ENCODE measurements at places on chromosomes 1 and 21. TPM values are rescaled to one million over a fixed set of nuclear protein-coding genes. Genes with fewer than 3 reads are reported as not detected.

The MTHFR gene
- total RNA-seq: 23.8 TPM

The STYXL2 gene
- total RNA-seq: not detected

DNA sequence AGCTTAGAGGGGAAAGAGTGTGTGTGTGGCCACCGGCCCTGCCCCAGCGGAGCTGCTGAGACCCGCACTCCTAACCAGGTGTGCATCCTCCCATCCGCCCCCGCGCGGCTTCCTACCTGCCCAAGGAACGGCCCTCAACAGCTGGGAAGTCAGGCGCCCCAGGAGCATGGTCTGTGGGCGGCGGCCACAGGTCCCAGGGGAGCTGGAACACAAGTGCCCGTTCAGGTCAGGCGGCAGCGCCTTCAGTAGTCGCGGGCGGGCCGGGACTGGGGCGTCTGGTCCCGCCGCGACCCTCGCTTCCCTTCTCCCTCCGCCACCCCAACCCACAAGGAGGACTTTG, 448 bp downstream of the AURKAIP1 start:
- DNase-seq: no peak

DNA sequence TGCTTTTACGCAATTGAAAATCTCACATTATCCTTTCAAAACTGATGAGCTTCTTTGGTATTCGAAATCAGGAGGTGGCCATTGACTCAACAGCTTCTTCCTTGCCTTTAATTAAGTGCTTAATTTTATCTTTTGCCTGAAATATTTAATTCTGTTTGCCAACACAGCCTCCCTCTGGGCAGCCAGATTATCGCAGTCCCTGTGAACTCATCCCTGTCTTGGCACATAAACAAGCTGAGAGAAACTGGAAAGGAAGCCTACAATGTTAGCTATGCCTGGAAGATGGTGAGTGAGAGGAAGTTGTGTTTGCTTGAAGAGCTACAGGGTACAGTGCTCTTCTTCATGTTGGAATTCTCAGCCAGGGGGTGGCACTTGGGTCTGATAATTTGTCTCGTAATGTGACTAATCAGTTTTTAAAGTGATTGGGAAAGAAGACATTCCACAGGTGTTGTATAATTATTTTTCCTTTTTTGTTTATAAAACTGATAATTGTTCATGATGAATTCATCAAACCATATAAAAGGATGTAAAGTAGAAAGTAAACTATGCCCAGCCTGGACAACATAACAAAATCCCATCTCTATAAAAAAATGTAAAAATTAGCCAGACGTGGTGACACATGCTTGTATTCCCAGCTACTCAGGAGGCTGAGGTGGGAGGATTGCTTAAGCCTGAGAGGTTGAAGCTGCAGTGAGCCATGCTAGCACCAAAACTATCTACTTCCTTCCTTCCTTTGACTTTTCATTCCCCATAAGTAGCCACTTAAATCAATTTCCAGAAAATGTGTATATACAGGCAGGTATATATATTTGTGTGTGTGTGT, 90.1 kb upstream of the RAVER2 start:
- no peak for DNase-seq

DNA sequence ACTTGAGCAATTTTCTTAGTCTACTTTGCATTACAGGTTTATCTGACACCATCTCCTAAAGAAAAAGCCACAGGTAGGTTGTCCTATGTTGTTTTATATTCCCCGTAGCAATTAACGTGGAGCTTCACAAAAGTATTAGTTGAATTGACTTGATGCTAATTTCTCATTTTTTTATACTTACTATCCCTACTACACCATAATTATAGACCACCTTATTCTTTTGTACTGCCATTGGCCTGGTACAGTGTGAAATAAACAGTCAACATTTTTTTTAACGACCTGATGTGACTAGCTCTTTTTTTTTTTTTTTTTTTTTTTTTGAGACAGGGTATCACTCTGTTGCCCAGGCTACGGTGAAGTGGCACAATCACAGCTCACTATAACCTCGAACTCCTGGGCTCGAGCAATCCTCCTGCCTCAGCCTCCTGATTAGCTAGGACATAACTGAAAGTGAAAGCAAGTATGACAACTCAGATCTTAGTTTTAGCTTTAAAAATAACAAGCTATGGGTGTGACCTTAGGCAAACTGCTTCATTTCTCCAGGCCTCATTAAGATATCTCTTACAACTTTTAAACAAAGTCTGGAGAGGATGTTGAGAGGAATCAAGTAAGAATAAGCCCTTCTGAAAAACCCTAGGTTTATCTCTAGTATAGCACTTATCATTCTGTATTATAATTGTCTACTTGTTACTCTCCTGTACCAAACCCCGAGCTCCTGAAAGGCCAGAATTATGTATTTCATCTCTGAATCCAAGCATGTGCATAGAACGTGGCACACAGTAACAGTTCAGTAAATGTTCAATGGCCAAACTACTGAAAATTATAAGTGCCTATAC, 49.5 kb downstream of the LUZP1 start:
- DNase-seq: no peak

DNA sequence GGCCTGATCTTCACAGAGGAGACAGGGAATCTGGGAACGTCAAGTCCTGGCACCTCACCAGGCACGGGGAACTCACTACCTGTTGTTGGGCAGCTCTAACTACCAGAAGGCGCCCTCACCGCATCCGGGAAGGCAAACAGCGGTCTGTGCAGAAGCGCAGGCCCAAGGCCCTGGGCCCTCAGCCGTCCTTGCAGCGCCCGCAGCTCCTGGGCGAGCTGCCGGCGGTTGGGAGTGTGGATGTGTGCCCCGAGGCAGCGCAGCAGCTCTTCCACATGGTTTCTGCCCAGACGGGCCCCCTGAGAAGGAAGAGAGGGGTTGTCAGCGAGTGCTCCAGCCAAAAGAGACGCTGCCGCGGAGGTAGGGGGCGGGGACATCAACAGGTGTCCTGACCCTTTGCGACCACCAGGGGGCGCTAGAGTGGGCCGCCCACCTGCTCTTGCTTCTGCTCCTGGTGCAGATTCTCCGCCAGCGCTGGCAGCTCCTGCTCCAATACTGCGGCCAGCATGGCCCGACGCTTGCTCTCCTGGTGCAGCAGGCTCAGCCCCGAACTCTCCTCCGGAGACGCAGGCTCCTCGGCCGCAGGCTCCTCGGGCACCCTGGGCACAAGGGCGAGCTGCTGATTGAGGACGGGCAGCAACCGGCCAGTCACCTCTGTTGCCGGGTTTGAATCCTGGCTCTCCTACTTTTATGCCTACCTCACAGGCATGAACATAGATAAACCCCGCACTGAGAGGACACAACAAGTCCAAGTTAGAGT, 9.3 kb downstream of the MAP3K6 start:
- peak; percentile 74 for DNase-seq

DNA sequence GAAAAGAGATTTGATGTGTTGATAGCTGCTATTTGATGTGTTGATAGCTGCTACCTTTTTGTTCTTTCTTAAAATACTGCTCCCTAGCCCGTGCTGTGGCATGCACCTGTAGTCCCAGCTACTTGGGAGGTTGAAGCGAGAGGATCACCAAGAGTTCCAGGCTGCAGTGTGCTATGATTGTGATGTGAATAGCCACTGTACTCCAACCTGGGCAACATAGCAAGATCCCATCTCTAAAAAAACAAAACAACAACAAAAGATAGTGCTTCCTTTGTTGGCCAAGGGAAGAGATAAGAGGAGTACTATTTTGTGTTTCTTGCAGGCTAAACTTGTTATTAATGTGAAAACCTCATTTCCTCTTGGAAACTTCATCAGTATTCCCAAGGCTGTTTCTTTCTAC, 6.1 kb downstream of the GPSM2 start:
- DNase-seq: no peak
